Stimulated activated CD8-positive, alpha-beta memory T cell treated with anti-CD3 and anti-CD28 coated beads, Interleukin-15, amount 100 ng/mL, for 24 hours (primary cell): ENCODE measurements at places on chromosomes 16 and 17.
A peak's percentile ranks its signal among the peaks of the same experiment; 100 is the strongest.

- no peak for DNase-seq
Observed at GRCh38 chr16:23691483-23692189, 12.9 kb downstream of the PLK1 start.

GRCh38 chr16:81189100-81189664, 49.3 kb upstream of the BCO1 start:
- no peak for DNase-seq

- no peak for DNase-seq
Observed at GRCh38 chr17:20040216-20040615, 31.1 kb downstream of the SPECC1 start.

DNA sequence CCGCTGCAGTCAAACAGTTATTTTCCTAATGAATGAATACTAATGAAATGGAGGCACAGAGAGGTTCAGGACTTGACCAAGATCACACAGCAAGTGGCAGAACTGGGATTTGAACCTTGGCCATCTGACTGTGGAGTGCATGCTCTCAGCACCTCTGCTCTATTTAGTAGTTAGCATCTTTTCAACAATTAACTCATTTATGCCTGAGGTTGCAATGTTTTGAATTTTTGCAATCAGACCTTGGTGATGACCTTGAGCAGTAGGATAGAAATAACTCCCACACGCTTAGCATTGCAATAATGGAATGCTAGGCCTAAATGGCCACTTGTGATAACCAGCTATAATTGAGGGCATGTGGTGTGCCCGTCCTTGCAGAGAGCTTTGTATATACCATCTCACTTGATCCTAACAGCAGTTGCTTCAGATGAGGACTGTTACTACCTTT, 31.0 kb downstream of the NAGPA start:
- no peak for DNase-seq

DNA sequence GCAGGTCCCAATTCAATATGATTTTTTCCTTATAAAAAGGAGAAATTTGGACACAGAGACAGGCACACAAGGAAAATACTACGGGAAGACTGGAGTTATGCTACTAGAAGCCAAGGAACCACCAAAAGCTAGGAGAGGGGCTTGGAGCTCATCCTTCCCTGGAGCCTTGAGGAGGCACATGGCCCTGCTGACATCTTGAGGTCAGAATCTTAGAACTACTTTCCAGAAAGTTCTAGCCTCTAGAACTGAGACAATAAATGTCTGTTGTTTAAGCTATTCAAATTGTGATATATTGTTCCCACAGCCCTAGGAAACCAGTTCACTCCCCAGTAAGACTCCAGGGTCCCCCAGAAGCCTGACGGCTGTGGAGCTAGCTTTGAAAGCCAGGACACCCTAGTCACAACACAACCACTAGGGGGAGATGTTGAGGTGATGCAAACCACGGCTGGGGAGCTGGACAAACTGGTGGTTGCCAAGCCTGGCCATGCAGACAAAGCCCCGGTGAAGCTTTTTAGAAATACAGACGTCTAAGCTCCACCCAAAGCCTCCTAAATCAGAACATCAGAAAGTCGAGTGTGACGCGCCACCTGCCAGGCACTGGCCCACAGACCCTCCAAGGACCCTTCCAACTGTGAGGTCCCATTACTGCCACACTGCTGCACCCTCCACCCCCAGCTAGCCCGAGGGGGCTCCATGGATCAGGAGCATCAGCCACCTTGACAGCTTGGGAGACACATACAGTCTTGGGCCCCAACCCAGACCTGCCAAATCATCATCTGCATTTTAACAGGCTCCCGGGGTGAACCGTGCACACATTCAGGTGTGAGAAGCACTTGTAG, 106.4 kb downstream of the SLC39A11 start:
- DNase-seq = no peak

DNA sequence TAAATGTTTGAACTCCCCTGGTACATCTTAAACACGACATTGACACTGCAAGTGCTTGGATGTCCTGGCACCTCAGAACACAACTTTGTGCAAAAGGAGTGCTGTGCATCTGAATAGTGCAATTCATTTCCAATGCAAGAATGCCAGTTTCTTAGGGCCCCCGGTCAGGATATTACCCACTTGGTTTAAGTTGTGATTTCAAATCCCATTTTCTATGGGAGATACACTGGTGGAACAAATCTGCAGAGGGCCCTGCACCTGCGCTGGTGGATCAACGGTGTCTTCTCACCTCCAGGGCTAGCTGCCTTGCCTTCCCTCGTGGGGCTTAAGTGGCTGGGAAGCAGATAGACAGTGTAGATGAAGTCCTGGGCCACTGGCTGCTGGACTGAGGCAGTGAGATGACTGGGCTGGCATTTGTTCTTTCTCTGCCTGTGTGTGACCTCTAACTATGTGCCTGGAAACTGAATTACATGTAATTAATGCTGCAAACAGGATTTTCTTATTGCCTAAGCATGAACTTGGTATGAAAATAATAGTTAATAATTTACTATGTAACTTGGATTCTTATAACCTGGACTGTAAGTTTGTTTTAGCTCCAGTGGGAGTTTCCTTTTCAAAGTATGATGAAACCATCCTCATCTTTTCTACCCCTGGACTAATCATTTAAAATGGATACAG, 20.9 kb downstream of the HAPSTR1 start:
- no peak for DNase-seq

- DNase-seq = no peak
Observed at GRCh38 chr16:24427840-24428239, 111.5 kb upstream of the RBBP6 start.

DNA sequence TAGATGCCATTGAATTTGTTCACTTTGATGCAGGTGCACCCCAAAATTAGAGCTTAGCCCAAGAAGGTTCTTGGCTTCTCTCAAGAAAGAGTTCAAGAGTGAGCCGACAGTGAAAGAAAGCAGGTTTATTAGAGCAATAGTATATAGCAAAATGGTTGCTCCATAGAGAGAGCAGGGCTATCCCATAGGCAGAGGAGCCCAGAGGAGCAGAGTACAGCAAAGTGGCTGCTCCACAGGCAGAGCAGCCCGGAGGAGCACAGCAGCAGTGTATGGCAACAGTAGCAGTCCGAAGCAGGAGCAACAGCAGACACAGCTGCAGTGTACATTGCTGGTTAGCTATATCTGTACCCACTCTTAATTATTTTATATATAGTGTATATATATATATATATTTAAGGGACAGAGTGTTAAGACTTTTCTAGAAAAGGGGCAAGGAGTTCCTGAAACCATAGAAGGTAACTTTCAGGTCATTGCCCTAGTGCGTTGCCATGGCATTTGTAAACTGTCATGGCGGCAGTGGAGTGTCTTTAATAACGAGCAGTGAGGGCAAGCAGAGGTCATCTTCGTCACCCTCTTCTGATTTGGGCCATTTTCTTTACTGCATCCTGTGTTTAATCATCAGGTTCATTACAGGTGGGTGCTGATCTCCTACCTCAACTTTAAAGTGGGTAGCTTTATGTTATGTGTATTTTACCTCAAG, 222.7 kb downstream of the CYB561 start:
- no peak for DNase-seq

- no peak for DNase-seq
Observed at GRCh38 chr17:56449176-56449575, 144.3 kb upstream of the NOG start.

DNA sequence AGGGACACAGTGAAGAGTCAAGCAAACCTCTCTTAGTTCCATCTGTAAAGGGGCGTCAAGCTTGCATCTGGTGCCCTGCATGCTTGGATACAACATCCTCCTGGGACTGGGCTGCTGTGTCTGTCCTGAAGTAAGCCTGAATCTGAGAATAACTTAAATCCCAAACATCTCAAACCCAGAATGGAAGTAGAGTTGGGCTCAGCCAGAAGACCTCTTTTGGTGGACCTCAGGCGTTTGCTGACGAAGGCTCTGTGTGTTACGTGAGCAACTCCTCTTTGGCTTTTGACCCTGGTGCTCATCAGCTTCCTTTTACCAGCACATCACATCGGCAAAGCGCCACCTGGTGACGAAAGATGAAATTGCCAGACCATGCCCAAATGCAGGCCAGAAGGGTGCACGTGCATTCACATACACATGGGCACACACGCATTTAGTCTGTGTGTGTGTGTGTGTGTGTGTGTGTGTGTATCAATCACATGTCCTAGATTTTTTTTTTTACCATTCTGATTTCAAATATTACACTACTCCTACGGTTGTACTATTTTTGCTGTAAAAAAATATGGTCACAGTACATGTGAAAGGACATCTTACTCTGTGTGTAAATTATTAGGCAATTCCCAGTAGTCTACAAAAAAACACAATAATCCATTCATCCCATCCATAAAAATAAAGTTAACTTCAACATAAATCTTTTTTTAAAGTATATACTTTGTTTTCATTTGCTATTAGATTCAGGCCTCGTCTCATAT, 41.1 kb upstream of the FOXJ1 start:
- DNase-seq = peak; percentile 84

- DNase-seq = no peak
Observed at GRCh38 chr17:49252148-49252695, 21.6 kb upstream of the PHOSPHO1 start.
